ENCODE measurements at places on chromosomes 2 and 18. TPM values are rescaled to one million over a fixed set of nuclear protein-coding genes. Genes with fewer than 3 reads are reported as not detected.
A peak's percentile ranks its signal among the peaks of the same experiment; 100 is the strongest.

- DNase-seq = no peak
These were observed 51.7 kb downstream of the SUMO1 start for GRCh38 chr2:202186641-202187202.

DNA sequence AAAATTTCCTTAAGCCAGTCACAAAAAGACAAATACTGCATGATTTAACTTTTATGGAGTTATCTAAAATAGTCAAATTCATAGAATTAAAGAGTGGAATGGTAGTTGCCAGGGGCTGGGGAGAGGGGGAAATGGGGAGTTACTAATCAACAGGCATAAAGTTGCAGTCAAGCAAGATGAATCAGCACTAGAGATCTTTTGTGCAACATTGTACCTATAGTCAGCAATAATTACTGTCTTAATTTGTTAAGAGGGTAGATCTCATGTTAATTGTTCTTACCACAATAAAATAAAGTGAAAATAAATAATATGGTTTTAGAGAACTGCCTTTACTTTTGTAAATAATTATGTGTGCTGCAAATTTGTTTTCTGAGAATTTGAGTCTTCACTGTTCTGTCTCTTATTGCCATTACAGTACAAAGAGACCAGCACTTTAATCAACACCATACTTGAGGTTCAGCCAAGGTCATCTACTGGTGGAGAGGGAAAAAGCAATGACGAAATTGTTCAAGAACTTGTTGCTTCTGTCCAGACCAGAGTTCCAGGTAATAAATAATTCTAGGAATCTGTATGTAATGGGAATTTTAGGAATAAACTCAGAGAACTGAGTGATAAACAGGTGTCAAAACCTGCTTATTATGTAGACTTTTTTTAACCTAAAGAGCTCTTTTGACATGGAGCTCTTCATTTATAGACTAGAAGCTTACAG, 75.5 kb downstream of the TRABD2A start:
- no peak for DNase-seq

DNA sequence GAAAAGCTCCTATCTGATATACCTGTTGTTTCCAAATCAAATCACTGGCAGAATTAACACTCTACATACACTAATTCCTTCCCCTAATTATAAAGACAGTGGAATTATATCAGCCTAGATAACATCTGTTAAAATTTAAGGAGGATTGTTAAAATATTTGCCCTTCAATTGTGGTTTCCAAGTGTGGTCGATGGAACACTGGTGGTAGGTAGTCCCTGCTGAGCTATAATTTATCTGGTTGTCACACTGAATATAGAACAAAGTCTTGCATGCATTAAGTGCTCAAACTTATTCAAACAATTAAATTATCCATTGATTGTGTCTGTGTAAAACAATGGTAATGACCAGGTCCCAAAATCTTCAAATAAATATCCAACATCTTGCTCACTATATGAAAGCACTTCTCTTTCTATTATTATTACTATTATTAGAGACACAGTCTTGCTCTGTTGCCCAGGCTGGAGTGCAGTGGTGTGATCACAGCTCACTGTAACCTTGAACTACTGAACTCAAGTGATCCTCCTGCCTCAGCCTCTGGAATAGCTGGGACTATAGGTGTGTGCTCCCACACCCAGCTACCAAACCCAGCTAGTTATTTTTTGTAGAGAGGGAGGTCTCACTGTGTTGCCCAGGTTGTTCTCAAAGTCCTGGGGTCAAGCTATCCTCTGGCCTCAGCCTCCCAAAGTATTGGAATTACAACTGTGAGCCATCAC, 12.0 kb downstream of the CDH2 start:
- DNase-seq = no peak

GRCh38 chr2:186349508-186349907, 136.6 kb upstream of the ZC3H15 start:
- DNase-seq = peak; percentile 65

GRCh38 chr2:168470320-168471162, 14.5 kb downstream of the CERS6 start:
- no peak for DNase-seq

DNA sequence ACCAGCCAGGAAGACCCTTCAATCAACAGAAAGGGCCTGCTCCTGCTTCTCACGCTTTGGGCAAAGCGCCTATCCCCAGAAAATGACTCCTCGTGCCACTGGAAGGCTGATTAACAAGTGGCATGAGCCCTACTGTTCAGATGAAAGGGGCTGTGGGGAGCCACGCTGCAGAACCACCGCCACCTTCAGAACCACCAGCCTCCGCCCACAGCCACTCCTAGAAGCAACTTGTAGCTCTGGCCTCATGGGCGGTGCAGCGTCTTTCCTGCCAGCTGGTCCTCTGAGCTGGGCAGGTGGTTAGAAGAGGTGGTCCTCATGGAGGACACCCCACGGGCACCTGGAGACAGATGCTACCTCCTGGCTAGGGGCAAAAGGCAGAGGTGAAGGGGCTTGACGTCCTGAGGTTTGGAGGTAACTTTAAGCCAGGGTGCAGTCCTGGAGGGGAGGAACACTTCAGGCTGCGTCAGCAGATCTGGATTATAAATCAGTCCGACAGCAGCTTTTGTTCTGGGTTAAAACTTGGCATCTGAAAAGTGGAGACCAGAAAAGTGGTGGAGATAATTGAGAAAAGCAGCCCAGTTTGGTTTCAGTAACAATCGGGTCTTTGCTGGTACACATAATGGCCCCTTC, 861 bp upstream of the SEMA4C start:
- DNase-seq = no peak

Gene TMEFF2
- not detected for total RNA-seq

Gene PDE1A
- 0.07 TPM for total RNA-seq
